ENCODE measurements at places on chromosomes 5 and 9. TPM values are rescaled to one million over a fixed set of nuclear protein-coding genes. Genes with fewer than 3 reads are reported as not detected.
A peak's percentile ranks its signal among the peaks of the same experiment; 100 is the strongest.

DNA sequence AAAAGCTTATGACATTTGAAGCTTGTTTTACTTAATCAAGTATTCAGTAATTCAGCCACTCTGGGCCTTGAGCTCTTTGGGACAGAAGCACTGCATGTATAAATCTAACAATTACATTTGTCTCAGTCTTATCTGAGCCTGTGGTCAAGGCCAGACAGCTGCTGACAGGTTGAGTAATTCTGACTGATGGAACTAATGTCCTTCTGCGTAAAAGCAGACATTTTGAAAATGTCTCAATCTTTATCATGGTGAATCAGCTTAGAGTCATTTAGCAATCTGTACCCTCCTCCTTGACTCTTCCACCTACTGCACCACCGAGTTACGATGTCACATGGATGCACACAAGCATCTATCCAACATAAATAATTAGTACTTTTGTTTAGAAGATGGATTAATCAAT lies 400.0 kb downstream of the ARRDC3 start:
- no peaks in the 10 kb centered on the region for H3K4me1 ChIP-seq
- DNase-seq: no peak
- H3K36me3 ChIP-seq: no peaks in the 10 kb centered on the region

Gene IFNB1
- total RNA-seq: not detected

DNA sequence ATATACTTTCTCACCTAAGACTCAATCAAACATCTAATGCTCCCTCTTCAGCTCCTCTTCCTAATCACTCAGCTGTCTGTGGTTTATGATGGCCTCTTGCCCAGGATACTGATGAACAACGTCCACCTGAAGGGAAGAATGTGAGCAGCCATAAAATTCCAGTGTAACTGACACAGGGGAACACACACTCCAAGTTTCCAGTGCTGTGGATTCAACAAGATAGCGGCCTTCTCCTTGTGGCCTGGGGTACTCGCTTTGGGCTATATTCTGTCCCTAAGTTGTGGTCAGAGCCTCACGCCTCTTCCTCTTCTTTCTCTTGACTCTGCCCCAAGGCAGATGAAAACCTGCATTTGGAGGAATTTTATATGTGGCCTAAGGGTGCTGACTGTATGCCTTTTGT lies 11.7 kb downstream of the B4GALT1 start:
- no peak overlapping the region for H3K4me3 ChIP-seq
- peak overlapping the region; percentile 33 for H3K27ac ChIP-seq
- no peaks in the 10 kb centered on the region for H3K36me3 ChIP-seq
- DNase-seq: no peak
- peaks cover 72% of the 10 kb centered on the region for H3K4me1 ChIP-seq

Gene SLC24A2
- not detected for total RNA-seq

- H3K4me3 ChIP-seq: no peak overlapping the region
- no peak for DNase-seq
- H3K27ac ChIP-seq: no peak overlapping the region
- no peaks in the 10 kb centered on the region for H3K36me3 ChIP-seq
- no peaks in the 10 kb centered on the region for H3K27me3 ChIP-seq
Observed at GRCh38 chr5:137303509-137303908, 195.6 kb downstream of the SPOCK1 start.

GRCh38 chr9:132099167-132099566 lies 19.5 kb upstream of the MED27 start:
- H3K27ac ChIP-seq: no peak overlapping the region
- H3K27me3 ChIP-seq: peaks cover 3% of the 10 kb centered on the region
- H3K4me3 ChIP-seq: no peak overlapping the region
- no peaks in the 10 kb centered on the region for H3K36me3 ChIP-seq
- DNase-seq: no peak

- no peaks in the 10 kb centered on the region for H3K36me3 ChIP-seq
- no peaks in the 10 kb centered on the region for H3K27me3 ChIP-seq
- no peak overlapping the region for H3K27ac ChIP-seq
Observed at GRCh38 chr5:152349683-152350526, 55.2 kb downstream of the NMUR2 start.

Gene LHX3
- not detected for total RNA-seq

DNA sequence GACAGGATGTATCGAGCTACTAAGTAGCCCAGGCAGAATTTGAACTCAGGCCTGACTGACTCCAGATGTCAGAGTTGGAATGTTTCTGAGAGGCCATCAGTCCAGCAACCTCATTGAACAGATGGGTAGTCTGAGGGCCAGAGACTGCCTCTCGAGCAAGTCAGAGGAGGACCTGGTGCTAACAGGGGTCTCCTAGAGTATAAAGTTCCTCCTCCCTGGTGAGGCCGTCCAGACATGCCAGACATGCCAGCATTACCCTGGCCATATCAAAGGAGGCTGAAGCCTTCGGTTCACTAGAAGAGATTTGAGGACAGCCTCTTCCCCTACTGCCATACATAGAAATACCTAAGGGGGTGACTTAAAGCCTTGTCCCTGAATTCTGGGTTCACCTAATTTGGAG lies 81.2 kb downstream of the ZNF618 start:
- no peak for DNase-seq
- no peaks in the 10 kb centered on the region for H3K27me3 ChIP-seq
- H3K36me3 ChIP-seq: no peaks in the 10 kb centered on the region
- H3K27ac ChIP-seq: no peak overlapping the region

- no peak for DNase-seq
- H3K27ac ChIP-seq: no peak overlapping the region
- no peaks in the 10 kb centered on the region for H3K27me3 ChIP-seq
Observed at GRCh38 chr5:138111181-138111580, 27.3 kb downstream of the WNT8A start.

Gene STPG3
- not detected for total RNA-seq

Gene DDX46
- total RNA-seq: 61.4 TPM

- peaks cover 33% of the 10 kb centered on the region for H3K27me3 ChIP-seq
- H3K36me3 ChIP-seq: no peaks in the 10 kb centered on the region
- no peak overlapping the region for H3K4me3 ChIP-seq
- DNase-seq: no peak
- H3K4me1 ChIP-seq: peaks cover 12% of the 10 kb centered on the region
Observed at GRCh38 chr9:136665704-136666371, 3.1 kb downstream of the EGFL7 start.

DNA sequence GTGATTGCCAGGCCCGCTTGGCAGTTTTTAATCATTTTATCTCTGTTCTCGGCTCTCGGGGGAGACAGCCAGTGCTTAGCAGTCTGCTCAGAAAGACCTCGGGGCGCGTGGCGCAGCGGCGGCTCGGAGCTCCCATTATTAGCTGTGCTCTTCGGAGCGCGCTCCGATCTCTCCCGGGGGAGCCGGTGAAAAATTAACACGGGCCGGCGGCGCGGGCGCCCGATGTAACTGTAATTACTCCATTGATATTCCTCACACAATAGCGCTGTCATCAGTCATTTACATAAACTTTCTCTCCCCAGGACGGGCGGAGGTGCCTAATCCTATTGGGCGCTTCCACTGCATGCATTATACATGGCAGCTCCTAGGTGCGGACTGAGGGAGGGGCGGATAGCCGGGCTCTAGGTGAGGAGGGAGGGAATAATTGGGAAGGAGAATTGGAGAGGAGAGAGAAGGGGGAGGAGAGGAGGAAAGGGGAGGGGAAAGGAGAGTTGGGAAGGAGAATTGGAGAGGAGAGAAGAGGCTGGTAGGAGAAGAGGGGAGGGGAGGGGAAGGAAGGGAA lies 24.9 kb downstream of the LMX1B start:
- no peak overlapping the region for H3K27ac ChIP-seq
- DNase-seq: no peak
- peaks cover 40% of the 10 kb centered on the region for H3K27me3 ChIP-seq
- H3K36me3 ChIP-seq: no peaks in the 10 kb centered on the region
- H3K4me3 ChIP-seq: no peak overlapping the region

Gene BTNL8
- total RNA-seq: not detected

DNA sequence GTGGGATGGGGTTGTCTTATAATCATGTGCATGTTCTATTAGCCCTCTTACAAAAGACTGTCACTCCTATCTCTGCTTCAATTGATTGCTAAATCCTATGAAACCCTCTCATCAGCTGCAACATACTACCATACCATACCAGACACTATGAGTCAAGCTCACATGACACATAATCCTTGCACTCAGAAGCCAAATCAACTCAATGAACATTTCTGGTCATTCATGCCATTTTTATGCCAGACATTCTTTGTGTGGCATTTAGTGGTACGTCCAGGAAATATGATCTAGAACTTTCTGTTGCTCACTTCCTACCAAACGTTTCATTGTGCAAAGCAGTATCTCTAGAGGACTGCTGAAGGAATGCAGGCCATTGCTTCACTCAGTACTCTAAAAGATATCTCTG lies 159.2 kb upstream of the GNA14 start:
- H3K27ac ChIP-seq: no peak overlapping the region
- H3K27me3 ChIP-seq: no peaks in the 10 kb centered on the region
- H3K4me1 ChIP-seq: no peaks in the 10 kb centered on the region
- no peak for DNase-seq
- H3K4me3 ChIP-seq: no peak overlapping the region
